ENCODE measurements at places on chromosomes 2 and 18. TPM values are rescaled to one million over a fixed set of nuclear protein-coding genes. Genes with fewer than 3 reads are reported as not detected.

RUFY4 gene
- not detected for total RNA-seq

SLC9A4 gene
- not detected for total RNA-seq

KANSL1L gene
- 13.4 TPM for total RNA-seq

DYSF gene
- total RNA-seq, result 37.0 TPM

ALPI gene
- not detected for total RNA-seq
